ENCODE measurements at places on chromosomes 4 and X.

GRCh38 chr4:186831574-186831973, 107.9 kb upstream of the FAT1 start:
- DNase-seq: no peak

- DNase-seq: no peak
Observed at GRCh38 chr4:4930677-4931076, 71.2 kb downstream of the MSX1 start.

DNA sequence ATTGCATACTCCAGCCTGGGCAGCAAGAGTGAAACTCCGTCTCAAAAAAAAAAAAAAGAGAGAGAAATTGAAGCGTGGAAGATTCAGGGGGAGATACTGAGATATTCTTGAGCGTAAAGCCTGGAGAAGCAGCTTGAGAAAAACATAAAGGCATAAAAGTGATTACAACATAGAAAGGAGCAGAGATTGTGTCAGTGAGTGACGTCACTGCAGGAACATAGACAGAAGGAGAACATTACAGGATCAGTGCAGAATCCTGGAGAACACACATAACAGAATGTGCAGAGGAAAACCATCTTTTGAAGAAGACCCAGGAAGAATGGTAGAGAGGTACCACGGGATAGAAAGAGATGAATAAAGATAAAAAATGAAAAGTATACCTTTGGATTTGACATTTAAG, 147.0 kb downstream of the APBB2 start:
- no peak for DNase-seq

DNA sequence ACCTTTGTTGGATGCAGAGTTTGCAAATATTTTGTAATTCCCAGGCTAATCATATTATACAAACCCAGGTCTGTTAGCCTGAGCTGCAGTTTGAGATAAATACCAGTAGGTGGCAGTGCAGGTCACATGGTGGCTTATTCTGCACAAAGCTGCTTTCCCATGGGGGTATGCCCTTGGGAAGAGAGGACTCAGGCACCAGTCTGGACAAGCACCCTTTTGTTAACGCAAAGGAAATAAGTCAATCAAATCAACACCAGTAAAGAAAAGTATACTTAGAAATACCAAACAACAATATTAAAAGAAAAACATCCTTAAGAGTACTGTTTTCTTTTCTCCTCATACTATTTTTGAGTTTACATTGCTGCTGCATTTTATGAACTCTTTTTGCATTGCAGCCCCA, 389.0 kb upstream of the ZFP42 start:
- no peak for DNase-seq

GRCh38 chr4:136900696-136901095, 631.6 kb downstream of the PCDH18 start:
- DNase-seq: no peak

DNA sequence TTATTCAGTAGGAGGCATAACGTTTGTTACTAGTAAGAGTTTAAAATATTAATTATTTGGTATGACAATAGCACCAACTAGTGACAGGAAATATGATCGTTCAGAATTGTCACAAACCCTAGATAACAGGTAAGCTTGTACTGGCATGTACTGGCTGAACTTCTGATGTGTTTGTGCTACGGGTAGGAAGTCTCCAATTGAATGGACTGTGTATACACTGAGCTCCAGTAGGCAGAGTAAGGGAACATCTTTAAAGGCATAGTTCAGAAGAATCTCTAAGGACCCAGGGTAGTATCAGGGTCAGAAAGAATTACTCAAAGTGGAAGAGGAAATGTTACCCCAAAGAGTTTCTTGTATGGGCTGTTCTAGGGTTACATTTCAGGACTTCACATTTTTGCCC, 230.4 kb downstream of the EDA2R start:
- DNase-seq: no peak

DNA sequence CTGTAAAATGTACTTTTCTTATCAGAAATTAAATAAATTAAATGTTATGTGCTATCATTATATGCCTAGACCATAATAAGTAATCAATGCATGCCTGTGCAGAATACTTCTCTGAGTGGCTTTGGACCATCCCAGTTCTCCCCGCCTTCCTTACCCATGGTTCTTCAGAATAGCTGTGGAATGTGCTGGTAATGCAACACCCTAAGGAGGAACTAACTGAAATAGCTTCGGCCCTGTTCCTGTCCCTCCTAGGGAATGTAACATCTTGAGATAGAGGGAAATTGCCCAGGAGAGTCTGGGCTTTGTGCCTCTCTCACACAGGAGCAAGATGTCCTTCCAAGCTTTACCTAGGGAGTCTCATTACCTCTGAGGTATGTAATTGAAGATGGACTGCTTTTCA, 693.6 kb upstream of the HS3ST1 start:
- DNase-seq: no peak

DNA sequence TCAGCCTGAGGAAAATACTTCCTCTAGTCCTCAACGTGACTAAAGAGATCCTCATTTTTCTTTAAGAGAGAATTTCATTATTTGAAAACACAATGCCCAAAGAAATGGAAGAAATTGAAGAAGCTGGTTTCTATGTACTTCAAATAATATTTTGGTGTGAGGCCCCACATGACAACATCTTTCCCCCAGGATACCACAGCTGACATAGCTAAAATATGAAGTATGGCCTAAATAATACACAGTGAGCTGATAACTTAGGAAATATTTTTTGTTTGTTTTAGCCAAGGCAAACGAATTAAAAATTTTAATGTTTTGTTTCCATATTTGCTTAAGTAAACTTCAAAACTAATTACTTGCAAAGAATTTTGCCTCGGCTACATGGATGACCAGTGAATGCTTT, 149.2 kb downstream of the CBR4 start:
- no peak for DNase-seq

DNA sequence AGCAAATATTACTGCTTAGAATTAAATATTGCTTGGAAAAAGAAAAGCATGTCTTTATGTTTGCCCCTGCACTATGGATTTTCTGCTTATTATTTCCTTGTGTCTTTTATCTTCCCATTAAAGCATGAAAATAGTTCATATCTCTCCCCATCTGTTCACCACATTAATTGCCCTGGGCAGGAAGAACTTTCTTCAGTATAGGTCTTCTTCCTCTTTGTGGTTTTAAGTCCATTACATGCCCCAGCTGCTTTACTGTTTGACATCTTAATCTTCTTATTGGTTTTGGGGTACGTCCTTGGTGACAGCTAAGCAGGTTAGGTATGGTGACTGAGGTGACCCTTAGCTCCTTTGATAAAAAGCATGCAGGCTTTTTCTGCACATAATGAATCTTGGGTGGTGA, 157.3 kb downstream of the AASDH start:
- DNase-seq: no peak

GRCh38 chr4:136505020-136505419, 1027.3 kb downstream of the PCDH18 start:
- no peak for DNase-seq

DNA sequence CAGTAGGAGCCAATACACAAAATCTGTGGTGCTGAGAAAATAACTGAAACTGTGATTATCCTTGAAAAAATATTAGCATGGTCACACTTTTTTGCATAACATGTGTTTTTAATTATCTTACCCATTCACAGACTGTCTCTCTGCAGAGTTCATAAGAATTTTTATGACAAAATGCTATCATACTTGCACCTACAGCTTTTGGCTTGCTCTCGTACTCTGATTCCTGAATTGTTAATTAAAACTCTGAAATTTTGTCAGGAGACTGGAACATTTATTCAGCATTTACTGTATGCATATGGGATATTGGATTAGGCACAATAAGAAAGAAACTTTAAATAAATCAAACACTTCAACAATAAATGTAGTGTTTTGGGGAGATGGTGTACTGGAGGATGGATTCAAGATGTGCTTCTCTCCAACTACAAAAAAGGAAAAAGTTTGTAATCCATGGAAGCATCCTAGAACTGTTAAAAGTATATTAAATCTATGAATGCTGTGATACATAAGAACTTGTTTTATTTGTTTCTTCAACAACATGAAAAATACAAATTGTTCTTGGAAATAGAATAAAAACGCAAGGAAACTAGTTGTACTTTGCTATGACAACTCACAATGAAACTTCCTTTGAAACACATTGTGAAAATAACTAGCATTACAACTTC, 260.5 kb downstream of the SPATA18 start:
- no peak for DNase-seq

DNA sequence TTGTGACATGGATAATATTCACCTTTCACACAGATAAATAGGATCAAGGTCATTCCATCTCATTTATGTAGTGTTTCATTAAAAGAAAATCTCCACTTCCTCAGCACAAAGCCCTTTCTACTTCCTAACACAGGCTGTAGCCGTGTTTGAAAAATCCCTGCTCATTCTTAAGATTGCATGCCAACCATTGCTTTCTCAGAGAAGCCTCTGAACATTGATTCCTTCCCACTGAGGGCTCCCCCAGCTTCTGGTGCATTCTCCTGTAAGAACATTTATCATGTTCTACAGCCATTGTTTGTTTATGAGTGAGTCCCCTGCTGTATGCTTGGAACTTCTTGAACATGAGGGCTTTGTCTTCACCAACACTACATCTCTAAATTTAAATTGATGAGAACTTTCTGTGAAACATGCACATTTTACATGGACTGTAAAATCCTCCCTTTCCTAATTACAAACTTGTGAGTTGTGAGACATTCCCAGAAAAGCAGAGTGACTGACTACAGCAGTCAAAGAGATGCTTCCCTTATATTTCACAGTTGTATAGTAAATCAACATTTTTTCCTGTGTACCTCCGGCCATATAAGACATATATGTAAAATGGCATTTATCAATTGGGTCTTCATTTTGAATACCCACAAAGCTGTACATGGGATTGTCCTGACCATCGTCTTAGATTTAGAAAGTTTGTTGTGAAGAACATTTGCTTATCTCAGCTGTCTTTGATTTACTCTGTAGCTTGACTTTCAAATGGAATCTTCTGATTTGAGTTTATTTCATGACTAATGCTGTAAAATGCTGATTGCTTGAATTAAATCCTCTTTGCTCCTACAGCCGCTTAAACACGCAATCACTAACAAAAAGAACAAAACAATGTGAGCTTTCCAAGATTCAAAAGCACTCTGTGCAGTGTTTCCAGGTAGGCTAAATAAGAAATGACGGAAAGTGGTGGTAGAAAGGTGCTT, 600.5 kb upstream of the SLIT2 start:
- DNase-seq: no peak

DNA sequence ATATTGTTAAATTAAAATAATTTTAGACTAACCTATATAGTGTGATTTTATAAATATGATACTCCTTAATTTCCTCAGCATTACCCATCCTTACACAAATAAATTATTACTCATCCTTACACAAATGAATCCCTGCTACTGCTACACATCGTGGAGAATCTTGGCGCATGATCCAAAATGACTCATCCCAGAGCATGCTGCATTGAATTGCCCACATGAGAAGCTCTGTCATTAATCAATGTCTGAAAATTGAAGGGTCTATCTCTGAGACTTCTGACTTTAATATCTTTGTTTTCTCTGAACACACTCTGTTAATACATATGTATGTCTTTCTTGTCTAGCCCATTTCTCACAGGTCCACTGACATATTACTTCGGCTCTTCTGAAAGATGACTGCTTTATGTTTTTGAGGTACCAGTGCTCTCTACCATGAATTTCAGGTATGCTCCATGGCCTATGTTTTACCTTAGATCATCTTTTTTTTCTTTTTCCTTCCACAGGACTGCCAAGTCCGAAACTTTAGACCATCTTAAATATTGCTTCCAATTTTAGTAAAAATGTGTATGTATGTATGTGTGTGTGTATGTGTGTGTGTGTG, 15.7 kb upstream of the DUSP21 start:
- no peak for DNase-seq

DNA sequence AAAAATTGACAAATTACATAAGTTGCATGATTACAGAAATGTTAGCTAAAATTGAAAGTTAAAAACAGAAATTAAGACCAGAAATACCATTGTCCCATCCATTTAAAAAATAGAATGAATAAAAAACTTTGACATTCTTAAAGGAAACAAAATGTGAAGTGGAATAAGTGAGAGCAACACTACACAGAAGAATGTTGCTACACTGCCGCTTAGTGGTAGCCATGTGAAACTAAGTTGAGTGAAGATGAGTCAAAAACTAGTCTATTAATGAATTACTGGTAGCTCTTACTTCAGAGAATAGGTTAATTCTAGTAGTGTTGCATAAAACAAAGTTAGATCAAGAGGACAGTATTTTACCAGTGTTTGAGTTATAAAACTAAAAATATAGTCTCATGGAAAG, 571.0 kb upstream of the KLHL4 start:
- DNase-seq: no peak

GRCh38 chr4:54091637-54092404, 8.1 kb upstream of the GSX2 start:
- DNase-seq: peak; percentile 67

DNA sequence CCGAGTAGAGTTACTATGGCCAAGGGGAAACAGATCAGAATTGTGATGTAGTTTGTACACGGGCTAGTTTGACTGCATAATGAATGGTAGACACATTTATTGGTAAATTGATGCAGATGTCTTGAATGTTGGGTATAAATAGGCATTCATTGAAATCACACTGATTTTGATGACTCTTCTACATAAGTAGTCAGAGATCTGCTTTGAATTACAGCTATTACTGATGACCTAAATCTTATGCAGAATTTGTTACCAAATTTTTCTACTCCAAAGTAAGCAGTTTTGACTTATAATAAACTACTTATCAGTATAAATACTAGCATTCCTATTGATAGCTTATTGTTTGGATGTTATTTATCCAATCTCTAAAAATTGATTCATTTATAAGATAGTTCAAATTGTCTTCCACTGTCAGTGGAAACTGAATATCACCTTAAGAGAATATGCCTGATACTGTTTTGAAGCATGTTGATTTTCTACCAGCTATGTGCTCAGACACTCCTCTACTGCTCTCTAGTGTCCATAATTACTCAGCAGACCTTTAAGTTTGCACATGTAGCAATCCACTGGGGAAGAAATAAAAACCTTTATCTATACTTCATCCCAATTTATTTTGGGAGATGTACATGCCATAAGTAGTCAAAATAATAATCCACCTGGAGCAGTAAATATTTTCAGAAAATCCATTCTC, 120.3 kb downstream of the RASL11B start:
- DNase-seq: no peak

- no peak for DNase-seq
Observed at GRCh38 chr4:108849611-108850168, 86.8 kb upstream of the ETNPPL start.

GRCh38 chrX:119502727-119503483, 34.7 kb downstream of the SLC25A5 start:
- DNase-seq: no peak

GRCh38 chr4:20137176-20137575, 114.5 kb upstream of the SLIT2 start:
- DNase-seq: no peak

GRCh38 chrX:101210630-101211029, 9.0 kb upstream of the DRP2 start:
- DNase-seq: no peak

GRCh38 chrX:115958687-115959359, 211.7 kb upstream of the AGTR2 start:
- no peak for DNase-seq

DNA sequence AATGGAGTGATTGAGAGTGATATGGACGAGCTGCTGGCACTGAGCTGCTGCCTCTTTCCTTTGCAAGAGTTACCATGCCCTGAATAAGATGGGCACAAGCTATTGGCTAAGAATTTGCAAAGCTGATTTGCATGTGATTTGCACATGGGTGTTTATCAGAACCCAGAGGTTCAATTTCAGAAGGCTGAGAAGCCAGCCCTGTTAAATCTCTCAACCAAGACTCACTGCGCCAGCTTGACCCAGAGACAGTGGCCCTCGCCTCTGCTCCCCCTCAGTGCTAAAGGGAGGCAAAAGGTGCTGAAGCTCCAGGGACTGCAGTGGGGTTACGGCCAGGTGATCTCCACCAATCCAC, 701 bp downstream of the ARHGAP4 start:
- DNase-seq: no peak

GRCh38 chrX:22987452-22987851, 12.3 kb upstream of the DDX53 start:
- no peak for DNase-seq
